Left renal cortex interstitium (tissue), 4 donors: ENCODE measurements at places on chromosomes 6 and 20. TPM values are rescaled to one million over a fixed set of nuclear protein-coding genes. Genes with fewer than 3 reads are reported as not detected.

Gene EPB41L1
- polyA plus RNA-seq, result 67.0 TPM

DNA sequence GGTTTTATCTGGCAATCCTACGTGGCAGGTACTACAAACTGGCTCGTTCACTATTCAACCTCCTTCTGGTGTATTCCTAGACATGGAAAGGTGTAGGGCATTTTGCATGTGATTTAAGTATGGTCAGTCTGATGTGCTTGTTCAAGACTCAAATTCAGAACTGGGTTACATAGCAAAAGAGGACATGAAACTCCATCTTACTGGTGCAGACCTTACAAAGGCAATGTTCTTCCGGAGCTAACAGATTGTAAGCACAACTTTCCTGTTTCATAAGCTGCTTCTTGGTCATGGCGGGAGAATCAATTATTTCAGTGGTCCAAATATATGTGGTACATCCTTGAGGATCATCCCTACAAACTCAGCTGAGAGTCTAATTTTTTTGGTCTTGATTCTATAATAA is 703.4 kb downstream of the EPM2A start:
- no peak for DNase-seq

DNA sequence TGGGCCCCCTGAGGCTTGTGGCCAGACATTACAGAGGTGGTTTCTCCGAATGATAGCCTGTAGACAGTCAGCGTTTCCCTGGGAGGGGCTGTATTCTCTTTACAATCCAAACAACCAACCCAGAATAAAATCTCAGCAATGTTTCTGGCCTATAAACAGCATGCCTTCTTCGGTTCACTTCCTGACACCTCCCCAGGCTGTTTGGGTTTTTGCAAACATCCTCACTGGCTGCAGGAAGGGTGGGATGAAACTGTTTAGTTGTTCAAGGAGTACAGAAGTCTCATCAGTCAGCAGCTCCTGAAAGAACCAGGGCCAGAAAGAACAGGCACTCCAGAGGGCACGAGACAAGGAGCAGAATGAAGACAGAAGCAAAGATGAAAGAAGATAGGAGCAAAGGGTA is 350.0 kb downstream of the QKI start:
- DNase-seq, result no peak

DNA sequence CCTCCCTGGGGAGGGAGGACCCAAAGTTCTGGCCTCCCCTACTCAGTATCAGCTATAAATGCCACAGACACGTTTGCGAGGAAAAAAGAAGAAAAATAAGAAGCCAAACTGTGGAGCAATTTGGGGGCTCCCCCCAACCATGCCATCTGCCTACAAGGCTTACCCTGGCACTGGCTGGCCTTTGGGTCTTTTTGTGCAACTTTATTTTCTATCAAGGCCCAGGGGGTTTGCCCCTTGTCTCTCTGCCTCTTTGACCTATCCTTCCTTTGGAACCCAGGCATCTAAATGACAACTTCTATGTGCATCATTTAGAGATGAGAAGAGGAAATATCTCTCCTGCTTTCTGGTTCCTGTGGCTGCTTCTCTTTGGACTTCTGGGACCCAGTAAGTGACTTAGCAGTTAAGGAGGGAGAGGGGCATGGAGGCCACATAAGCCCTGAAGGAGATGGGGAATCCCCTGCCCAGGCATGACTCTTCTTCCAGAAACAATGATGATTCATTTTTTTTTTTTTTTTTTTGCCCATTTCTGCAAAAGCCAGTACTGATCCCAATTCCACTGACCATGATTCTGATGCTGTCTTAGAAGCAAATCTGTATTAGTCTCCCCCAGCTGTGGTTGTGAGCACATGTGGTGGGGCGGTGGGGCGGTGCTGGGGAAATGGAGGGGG is at the start of gene MUC22:
TSS of gene MUC22 (plus strand) at position 82 of the 668 bp plus-strand sequence. CDS start at position 315, 233 bp downstream.
- DNase-seq, result no peak

Gene TTK
- 20.3 TPM for polyA plus RNA-seq

Gene OR2H1
- not detected for polyA plus RNA-seq

Gene DTNBP1
- 23.1 TPM for polyA plus RNA-seq

DNA sequence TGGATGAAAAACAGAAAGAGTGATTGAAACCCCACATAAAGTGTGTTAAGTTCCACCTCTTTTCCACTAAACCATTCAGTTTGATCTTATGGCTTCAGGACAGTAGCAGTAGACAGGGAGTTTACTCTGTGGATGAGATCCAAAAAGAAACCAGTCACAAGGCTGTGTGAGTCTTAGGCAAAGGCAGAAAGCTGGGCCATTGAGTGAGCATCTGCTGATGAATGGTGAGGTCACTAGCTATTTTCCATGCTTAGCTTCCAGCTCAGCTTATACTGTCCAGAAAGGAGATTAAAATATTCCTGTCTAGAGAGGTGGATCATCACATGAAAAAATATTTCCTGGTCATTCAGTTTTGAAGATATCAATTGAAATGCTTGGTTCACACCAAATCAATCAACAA is 1643.9 kb downstream of the HACE1 start:
- no peak for DNase-seq

DNA sequence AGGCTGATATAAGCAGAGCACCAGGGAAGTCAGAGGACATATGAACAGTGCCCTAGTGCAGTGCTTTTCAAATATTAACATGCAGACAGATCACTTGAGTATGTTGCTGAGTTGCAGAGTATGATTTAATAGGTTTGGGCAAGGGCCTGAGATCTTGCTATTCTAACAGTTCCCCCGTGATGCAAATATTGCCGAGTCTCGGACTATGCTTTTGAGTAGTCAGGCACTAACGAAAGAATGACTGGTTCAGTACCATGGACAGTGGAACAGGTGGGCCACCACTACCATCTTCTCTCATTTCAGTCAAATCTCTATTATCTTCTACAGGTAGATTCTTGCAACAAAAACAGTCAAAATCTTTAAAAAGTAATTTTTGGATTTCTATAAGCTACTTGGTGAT is 3.7 kb upstream of the TMEM200A start:
- no peak for DNase-seq

DNA sequence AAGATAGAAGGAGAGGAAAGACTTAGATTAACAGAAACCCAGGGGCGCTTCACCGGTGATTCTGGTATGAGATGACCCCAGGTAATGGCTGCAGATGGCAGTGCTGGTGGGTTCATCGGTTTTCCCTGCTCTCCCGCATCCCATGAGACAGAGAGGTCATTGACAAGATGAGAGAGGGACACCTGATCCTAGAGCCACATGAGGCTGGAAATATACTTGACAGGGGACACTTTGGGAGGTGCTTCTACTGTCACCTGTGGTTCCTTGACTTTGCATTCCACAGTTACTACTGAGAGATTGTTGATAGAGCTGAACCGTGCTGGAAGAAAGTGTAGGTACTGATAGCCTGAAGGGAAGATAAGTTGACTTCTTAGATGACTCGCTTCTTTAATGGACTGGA is 74.3 kb downstream of the SYNDIG1 start:
- DNase-seq, result no peak

DNA sequence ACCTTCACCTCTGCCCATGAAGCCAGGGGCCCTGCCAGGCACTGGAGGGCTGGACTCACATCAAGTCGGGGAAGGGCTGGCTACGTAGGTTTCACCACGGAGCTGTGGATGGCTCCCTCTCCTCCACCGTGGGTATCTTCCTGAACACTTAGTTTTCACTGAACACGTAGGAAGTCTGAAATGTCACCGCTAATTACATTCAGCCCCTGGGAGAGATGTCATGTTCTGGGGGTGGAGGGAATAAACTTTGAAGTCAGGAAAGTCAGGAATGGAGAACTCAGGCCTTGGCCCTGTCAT is 6.5 kb downstream of the LHFPL5 start:
- DNase-seq, result no peak

DNA sequence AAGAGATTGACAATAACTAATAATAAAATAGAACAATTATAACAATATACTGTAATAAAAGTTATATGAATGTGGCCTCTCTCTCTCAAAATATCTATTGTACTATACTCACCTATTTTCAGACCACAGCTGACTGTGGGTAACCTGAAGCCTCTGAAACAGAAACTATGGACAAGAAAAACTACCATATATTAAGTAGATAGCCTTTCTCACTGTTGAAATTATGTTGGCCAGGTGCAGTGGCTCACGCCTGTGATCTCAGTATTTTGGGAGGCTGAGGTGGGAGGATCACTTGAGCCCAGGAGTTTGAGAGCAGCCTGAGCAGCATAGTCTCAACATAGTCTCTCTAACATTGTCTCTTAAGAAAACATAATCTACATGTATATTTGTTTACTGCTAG is 89.9 kb downstream of the DOK5 start:
- no peak for DNase-seq

GRCh38 chr20:973785-974194 is 28.3 kb downstream of the RSPO4 start:
- DNase-seq, result no peak
